ENCODE measurements at places on chromosomes 12 and 14.
A peak's percentile ranks its signal among the peaks of the same experiment; 100 is the strongest.

DNA sequence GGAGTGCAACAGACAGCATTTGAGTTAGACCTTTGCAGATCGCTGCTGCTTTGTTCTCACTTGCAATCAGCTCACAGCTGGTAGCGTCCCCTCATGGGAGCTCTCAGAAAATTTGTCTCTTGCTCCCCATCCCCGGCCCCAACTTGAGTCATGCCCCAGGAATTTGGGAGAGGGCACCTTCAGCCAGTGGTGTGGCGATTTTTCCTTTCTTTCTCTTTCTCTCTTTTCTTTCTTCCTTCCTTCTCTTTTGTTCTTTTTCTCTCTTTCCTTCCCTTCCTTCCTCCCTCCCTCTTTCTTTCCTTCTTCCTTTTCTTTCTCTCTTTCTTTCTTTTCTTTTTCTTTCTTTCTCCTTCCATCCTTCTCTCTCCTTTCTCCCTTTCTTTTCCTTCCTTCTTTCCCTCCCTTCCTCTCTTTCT is 34.2 kb upstream of the MAP1LC3B2 start:
- peak; percentile 69 for DNase-seq

DNA sequence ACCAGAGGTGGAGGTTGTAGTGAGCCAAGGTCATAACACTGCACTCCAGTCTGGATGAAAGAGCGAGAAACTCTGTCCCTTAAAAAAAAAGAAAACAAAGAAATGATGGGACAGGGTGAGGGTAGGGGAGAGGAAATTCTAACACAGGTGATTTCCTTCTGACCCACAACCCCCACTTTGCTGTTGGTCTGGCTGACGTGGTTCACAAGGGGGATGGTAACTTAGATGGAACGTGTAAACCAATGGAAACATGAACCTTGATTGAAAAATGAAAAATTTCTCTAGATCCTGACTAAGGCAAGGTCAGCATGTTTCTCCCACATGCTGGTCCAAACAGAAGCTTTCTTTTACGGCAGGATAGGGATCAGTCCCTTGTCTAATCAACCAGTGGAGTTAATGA is 15.8 kb upstream of the RIOX1 start:
- no peak for DNase-seq

- no peak for DNase-seq
These were observed 58.7 kb upstream of the C14orf180 start for GRCh38 chr14:104520620-104521410.

GRCh38 chr14:26935733-26936132 is 337.9 kb upstream of the NOVA1 start:
- DNase-seq = no peak

DNA sequence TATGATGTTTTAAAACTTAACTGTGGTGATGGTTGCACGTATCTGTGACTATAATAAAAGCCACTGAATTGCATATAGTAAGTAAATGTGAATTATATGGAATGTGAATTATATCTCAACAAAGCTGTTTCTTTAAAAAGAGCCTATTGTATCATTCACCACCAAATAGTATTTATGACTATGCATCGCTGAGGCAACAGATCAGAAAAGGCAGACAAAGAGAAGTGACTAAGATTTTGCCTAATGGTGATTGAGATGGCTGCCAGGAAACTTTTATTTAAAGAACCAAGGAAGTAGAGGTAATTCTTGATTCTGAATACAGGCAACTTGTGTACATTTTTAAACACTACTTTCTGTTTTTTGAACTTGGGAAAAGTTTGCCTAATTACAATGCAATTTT is 31.7 kb downstream of the DHRS7 start:
- DNase-seq = no peak

- no peak for DNase-seq
These were observed 50.5 kb upstream of the HIF1A start for GRCh38 chr14:61644834-61645233.

- no peak for DNase-seq
These were observed 13.0 kb downstream of the WASHC4 start for GRCh38 chr12:105120551-105120950.

GRCh38 chr12:83256562-83256961 is 569.9 kb downstream of the TMTC2 start:
- DNase-seq = no peak

DNA sequence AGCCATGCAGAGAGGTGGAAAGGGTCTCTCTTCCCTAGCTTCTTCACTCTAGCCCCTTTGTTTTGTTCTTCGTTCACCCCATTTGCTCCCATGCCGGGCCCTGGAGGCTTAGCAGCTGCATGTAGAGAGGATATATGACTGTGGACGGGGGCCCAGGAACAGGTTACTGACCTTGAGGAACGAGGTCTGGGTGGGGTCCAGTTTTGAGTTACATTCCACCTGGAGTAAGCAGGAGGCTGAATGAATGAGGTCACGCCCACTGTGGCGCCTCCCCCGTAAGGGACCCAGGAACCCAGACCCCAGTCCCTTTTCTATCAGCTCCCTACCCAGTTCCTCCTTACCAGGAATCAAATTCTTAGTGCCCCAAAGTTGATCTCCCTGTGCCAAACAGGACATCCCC is 6.6 kb downstream of the NDRG2 start:
- DNase-seq = no peak

- DNase-seq = no peak
These were observed 19.2 kb downstream of the CHGA start for GRCh38 chr14:92942136-92942535.

- no peak for DNase-seq
These were observed 49.1 kb downstream of the JAG2 start for GRCh38 chr14:105119408-105120025.

GRCh38 chr12:8644345-8645248 is 18.0 kb downstream of the MFAP5 start:
- no peak for DNase-seq

- DNase-seq = no peak
These were observed 4.6 kb upstream of the ATN1 start for GRCh38 chr12:6923003-6923732.

GRCh38 chr14:75906680-75907280 is 75.0 kb downstream of the TGFB3 start:
- peak; percentile 11 for DNase-seq

GRCh38 chr14:67514650-67515385 is 18.3 kb upstream of the PLEKHH1 start:
- peak; percentile 27 for DNase-seq

DNA sequence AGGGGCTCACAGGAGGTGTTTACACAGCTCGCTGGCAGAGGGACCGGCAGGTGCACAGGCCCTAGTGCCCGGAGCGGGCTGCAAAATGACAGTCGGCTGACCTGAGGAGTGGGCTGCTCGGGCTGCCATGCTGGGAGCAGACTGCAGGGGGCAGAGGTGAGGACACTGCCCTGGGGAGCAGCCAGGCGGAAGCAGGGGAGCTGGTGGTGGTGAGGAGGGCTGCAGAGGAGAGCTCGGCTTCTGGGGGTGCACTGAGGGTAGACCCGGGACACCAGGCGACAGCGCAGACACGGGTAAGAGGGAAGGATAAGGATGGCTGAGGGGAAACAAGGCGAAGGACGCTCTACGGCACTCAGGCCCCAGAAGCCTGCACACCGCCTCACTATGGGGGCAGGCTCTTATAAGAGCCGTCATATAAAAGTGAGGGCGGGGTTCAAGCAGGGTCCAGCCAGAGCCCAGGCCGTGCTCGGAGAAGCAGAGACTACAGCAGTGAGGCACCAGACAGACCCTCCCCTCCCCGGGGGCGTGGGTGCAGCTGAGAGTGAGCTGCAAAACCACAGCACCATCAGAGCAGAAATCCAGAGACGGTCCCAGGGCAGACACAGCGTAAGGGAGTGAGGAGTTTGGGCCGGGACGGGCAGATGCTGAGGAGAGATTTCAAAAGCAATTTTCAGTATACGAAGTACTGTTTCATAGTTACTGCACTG is 62.5 kb downstream of the CCDC88C start:
- peak; percentile 68 for DNase-seq

DNA sequence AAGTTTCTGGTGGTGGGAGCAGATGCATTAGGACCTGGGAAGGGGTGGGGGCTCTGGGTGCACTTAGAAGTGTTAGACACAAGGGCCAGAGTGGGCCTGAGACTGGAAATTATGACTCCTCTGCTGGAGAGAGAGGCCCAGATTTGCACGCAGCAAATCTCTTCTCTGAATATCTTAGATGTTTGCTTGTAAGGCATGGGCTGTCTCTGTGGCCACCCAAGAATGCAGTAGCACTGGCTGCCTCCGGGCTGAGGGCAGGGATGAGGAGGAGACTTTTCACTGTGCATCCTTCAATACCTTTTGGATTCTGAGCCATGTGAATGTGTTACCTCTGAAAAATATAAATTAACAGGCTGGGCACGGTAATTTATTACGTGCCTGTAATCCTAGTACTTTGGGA is 14.0 kb upstream of the RABGGTA start:
- no peak for DNase-seq

GRCh38 chr14:89466944-89467343 is 49.9 kb upstream of the FOXN3 start:
- DNase-seq = no peak

DNA sequence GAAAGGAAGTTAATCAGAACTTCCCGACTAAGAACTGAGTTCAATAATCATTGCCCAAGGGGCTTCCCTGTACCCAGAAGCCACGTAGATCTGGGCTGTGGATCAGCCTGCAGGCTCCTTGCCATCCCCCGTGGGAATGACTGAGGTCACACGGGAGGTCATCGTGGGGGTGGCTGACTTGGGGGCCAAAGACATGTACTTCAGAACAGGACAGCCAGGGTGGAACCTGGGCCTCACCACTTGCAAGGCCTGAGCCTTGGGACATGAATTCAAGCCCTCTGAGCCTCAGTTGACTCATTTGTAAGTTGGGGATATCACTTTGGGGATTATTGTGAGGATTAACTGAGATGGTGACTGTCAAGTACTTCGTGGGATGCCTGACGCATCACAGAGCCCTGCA is 221.0 kb downstream of the SLC41A2 start:
- no peak for DNase-seq

DNA sequence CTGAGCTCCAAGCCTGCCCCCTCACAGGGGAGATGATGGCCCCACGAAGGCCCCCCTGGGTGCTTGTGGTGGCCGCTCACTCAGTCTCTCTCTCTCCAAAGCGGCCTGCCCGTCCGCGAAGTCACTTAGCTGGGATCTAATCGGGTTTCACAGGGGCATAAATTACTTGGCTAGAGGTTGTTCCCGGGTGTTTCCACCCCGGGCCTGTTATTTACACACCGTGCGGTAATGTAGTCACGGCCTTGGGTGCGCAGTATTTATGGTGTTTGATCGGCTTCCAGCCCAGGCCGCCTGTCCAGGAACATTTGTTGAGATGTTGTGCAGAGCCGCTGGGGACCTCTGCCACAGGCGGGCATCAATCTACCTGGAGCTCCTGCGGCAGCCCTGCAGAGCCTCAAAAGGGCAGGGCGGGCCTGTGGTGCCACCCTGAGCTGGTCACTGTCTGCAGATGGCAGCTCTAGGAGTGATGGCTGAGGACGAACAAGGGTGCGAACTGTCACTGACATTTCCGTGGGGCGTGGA is 91.2 kb downstream of the KIF26A start:
- no peak for DNase-seq

DNA sequence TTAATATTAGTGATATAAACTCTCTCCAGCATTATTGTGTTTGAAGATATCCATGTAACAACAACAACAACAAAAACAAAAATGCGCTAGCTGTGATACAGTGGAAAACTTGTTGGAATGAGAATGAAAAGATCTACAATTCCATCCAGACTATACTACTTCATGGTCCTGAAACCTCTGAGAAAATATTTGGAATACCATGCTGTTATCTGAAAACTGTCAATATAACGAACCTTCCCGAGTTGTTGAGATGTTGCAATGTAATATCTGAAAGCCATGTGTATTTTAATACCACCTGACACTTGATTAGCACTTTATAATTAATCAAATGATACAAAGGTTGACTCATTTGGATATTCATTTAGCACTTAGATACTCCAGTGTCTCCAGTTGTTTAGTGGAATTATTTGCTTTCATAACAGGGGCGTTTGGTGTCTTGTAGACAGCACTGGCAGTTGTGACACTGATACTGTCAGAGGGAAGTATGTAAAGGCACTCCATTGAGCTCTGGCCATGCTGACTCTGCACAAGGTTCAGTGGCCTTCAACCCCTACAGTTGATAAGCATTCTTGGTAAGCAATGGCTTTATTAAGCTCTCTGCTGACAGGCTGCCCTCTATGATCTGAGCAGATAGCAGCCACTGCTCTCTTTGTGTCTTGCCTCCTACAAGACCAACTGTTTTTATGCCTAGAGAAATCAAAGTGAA is 447.1 kb upstream of the SEL1L start:
- DNase-seq = no peak

- peak; percentile 61 for DNase-seq
These were observed 850 bp upstream of the ZNF385A start for GRCh38 chr12:54385251-54385914.

DNA sequence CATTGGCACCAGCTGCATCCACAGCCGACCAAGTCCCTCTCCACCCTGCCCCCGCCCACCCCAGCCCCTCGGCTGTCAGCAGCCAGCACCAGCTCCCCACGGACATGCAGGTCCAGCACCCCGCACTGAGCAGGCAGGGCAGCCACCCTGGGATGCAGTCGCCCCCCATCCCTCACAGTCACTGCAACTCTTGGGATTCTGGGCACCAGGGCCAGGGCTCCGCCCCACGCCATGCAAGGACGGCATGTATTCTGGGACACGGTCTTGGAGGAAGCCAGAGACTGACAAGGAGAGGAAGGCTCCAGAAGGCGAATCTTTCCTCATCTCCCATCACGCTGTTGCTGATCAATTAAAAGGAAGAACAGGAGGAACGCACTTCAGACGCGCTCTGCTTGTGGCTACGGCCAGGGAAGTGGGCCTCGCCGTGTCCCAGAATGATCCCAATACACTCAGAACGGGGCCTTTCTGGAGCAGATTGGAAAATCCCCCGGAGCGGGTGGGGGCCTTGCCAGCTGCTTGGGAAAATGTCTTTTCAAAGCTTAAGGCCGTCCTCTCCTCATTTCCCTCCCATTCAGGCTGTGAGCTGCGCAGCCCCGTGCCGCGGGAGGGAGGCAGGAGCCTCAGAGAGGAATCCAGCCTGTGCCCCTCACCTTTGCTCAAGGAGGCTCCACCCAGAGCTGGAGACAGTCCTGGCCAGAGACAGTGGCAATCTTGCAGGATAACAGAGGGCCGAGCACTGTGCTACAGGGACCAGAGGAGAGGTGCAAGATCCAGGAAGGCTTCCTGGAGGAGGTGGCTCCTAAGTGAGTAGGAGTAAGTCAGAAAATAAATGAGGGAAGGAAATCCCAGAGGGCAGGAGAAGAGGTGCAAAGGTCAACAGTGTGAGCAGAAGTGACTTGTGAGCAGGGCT is 54.1 kb upstream of the DIO3 start:
- no peak for DNase-seq

- DNase-seq = no peak
These were observed 144.7 kb upstream of the BTG1 start for GRCh38 chr12:92290350-92290695.

GRCh38 chr12:15977999-15978951 is 67.1 kb downstream of the DERA start:
- no peak for DNase-seq

DNA sequence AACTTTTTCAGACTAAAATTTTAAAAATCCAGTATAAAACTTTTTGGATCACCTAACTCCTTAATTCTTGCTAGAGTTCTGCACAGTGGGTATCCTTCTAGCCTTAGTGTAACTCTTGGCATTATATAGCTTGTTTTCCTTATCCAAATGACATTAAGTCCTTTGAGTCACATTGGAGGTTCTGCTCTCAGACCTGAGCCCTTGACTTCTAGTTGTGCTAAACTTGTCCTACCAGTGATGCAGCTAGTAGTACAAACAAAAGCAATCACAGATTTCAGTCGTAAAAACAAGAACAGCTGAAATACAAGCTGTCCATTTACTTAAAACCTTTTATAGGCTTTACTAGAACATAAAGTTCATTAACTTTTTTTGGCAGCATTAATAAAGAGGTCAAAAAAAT is 10.5 kb downstream of the ZBTB1 start:
- no peak for DNase-seq

- DNase-seq = no peak
These were observed 291.8 kb downstream of the FOXN3 start for GRCh38 chr14:89125216-89125615.
